Hindlimb muscle (tissue), 1 donor: ENCODE measurements at places on chromosomes 13 and 19.
A peak's percentile ranks its signal among the peaks of the same experiment; 100 is the strongest.

DNA sequence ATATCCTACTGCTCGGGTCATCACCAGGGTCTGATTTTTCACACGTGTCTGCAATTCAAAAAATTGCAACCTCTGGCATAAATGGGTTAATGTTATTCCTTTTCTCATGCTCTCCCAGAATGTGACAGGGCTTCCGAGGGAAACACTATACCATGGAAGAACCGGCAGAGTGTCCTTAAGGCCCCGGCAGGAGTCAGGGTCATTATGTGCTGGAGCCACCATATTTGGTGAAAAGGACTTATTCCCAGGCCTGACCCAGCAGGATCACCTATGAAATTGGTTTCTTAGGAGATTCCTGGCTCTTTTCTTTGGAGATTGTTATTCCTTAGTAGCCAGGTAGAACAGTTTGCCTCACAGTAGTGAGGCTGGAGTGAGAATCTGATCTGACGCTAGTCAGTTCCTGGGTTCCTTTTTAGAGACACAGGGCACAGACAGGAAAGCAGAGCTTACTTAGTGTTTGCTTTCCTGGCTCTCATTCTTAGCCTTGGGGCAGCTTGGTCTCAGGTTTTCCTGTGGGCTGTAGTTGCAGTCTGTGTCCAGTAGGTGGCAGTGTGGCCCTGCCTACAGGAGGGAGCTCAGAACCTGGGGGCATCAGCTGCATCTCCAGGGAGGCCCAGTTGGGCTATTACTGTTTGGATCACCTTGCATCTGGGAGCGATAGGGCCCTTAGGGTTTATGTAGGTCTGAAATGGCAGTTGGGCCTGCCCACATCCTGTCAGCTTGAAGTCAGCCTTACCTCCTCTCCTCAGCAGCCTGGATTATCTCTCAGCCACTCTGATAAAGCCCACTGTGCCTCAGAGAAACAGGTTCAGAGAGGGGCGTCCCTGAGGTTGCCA lies 12.4 kb downstream of the SNRNP70 start:
- DNase-seq, result peak; percentile 69

GRCh38 chr13:29946093-29946492 lies 95.7 kb upstream of the UBL3 start:
- no peak for DNase-seq

DNA sequence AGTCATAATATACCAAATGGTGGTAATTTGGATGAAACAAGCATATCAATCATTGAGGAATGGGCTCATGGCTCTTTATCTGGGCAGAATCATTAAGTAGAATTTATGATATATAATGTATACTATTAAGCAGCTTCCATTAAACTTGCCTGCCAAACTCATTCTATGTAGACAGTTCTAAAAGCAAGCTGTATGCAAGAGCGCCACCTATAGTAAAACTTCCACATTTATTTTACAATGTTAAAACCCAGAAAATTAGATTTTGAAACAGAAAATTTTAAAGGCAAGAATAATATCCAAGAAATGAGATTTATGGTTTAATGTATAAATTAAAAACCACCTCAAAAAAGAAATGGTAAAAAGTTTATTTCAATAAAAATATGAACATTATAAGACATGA lies 161.5 kb downstream of the MZT1 start:
- no peak for DNase-seq

GRCh38 chr19:34269489-34269888 lies 15.1 kb downstream of the GARRE1 start:
- DNase-seq, result no peak

GRCh38 chr19:3547301-3547731 lies 8.3 kb downstream of the TEKTIP1 start:
- DNase-seq, result no peak

- no peak for DNase-seq
Observed at GRCh38 chr19:48756686-48757085, 1.4 kb downstream of the FGF21 start.

- no peak for DNase-seq
Observed at GRCh38 chr19:9793071-9793591, 24.6 kb upstream of the ZNF846 start.

GRCh38 chr19:38318660-38319059 lies 985 bp upstream of the KCNK6 start:
- DNase-seq, result no peak

GRCh38 chr19:42261763-42262162 lies 6.8 kb upstream of the ERF start:
- DNase-seq, result no peak

GRCh38 chr19:45917421-45918091 lies 3.0 kb upstream of the NANOS2 start:
- DNase-seq, result no peak

DNA sequence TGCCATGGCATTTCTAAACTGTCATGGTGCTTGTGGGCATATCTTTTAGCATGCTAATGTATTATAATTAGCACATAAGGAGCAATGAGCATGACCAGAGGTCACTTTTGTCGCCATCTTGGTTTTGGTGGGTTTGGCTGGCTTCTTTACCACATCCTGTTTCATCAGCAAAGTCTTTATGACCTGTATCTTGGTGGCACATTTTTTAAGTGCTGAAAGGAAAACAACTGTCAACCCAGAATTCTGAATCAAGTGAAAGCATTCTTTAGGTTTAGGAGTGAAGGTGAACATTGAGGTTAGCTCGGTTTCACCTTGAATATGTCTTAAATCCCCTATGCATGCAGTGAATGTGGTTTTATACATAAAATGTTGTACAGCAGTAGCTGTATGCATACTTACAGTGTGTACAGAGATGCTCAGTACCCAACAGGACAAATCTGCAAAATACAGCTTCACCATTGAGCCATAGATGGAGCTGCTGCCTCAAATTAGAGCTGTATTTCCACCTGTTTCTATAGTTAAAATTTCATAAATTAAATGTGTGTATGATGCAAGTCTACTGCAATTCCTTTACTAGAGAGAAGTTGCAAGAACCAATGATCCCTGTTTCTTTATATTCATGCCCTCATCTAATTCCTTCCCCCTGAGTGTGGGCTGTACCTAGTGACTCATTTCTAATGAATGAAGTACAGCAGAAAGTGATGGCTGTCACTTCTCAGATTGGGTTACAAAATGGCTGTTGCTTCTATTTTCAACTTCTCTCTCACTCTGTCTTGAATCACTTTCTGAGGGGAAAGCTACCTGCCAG lies 25.2 kb upstream of the IGSF23 start:
- no peak for DNase-seq

DNA sequence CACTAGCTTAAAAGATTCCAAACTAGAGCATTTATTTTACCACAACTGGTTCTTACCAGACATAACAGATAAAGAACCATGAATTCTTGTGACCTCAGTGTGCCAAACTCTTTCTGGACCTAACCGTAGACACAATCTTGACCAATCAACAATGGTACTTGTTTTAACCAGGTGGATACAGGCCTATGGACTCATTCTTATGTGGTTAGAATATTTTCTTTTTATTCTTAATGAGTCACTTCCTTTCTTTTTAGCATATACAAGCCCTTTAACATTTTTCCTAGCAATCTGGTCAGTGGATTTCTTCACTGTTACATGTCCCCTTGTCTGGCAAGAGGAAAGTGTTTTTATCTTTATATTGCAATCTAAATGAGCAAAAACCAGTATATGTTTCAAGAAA lies 792.1 kb upstream of the SPRY2 start:
- no peak for DNase-seq

GRCh38 chr13:110634558-110634957 lies 19.2 kb downstream of the NAXD start:
- DNase-seq, result no peak
